ENCODE measurements at places on chromosomes 16 and 17.

GRCh38 chr17:41665566-41666236, 23.0 kb upstream of the EIF1 start:
- peak; percentile 82 for DNase-seq

- no peak for DNase-seq
Observed at GRCh38 chr17:38333635-38334295, 10.0 kb downstream of the GPR179 start.

DNA sequence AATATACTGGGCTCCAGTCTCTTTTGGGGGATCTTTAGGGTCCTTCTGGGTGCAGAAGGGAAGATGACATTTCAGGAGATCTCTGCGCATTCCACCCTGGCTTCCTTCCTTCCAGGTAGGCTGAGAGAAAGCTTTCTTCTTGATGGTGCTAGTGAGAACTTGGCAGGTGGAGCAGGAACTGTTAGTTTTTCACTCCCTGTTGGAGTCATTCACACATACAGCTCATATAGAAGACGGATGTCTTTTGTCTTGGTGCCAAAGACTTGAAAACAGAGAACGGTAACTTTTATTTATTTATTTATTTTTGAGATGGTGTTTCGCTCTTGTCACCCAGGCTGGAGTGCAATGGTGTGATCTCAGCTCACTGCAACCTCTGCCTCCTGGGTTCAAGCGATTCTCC, 43.9 kb downstream of the PITPNC1 start:
- no peak for DNase-seq

GRCh38 chr17:37026531-37026869, 77.7 kb downstream of the AATF start:
- no peak for DNase-seq
